ENCODE measurements at places on chromosomes 3 and 15.
A peak's percentile ranks its signal among the peaks of the same experiment; 100 is the strongest.

- no peak for DNase-seq
Observed at GRCh38 chr3:52854013-52854412, 19.2 kb upstream of the MUSTN1 start.

DNA sequence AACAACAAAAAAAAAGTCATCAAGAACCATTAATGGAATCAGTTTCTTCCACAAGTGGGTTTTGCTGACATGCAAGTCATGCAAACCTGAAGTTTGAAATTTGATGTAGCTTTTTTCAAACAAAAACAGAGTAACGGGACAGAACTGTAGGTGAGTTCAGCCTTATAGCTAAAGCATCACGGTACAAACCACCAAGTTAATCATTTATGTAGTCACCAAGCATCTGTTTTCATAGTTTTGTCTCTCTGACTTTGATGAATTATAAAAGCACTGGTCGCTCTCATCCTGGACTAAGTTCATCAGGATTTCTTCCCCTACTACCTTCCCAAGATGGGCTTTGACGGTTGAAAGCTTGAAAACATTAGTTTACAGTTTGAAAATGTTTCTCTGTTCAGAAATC lies 117.0 kb upstream of the SAMMSON start:
- no peak for DNase-seq

GRCh38 chr3:18843188-18843587 lies 305.1 kb upstream of the KCNH8 start:
- no peak for DNase-seq

DNA sequence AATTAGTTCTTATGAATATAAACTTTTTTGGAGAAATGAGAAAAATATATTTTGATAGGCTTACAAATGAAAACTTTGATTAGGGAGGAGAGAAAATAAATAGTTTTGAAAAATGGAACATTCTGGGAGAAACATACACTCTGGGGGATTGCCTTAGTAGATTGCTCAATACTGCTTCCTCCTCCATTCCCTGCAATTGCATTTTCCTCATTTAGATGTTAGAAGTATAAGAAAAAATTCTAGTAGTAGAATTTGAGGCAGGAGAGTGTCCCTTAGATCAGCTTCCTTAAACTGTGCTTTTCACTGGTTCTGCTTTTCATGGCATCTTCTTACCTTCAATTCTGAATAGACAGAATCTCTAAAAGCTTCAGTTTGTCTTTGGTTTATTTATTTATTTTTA lies 46.2 kb upstream of the CTDSPL2 start:
- no peak for DNase-seq

DNA sequence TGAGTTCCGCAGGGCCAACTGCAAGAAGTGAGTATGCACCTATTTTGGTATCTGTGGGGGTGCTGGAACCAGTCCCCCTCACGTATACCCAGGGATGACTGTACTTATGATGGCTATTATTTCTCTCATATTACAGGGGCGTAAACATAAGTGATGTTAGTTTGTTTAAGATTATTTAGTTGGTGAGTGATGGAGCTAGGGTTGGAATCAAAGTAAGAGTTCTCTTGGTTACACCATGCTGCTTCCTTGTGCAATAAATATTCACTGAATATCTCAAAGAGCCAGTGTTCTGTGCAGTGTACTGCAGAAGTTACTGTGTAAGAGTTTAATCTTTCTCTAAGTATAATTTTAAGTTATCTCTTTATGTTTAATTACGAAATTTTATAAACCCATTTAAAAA lies 12.8 kb upstream of the UTS2B start:
- no peak for DNase-seq

GRCh38 chr15:77009646-77010311 lies 14.9 kb downstream of the PSTPIP1 start:
- DNase-seq: no peak

DNA sequence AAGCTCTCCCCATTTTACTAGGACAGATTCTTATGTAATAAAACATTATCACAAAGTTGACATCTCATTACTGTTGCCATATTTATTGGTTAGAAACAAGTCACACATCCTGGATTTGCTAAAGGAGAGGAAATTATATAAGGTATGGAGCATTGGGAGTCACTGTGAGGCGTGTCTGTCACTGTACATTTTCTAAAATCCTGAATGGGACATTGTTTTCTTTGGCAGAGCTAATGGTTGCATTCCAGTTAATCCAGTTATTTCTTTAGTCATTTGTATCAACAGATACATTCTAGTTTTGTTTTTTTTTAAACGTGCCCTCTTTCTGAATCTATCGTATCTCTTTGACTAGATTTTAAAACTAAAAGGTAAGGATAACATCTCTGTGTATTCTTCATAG lies 70.2 kb upstream of the MITF start:
- no peak for DNase-seq

- peak; percentile 31 for DNase-seq
Observed at GRCh38 chr15:38354315-38354929, 99.5 kb upstream of the FAM98B start.

DNA sequence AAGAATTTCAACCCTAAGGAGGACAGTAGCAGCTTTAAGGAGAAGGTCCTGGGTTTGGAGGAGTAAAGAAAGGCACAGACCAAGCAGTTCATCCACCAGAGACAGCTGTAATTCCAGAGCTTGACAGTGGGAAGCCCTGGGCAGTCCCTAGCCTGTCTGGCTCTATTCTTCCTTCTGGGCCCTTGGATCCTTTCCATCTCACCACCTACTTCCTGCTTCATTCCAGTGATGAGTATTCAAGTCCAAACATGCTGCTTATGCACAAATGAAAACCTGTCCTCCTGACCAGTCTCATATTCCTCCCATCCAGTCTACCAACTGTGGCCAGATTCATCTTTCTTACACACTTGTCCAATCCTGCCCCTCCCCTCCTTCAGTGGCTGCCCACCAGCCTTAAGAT lies 171.4 kb downstream of the CNTN3 start:
- DNase-seq: no peak

GRCh38 chr15:22226034-22226790 lies 145.9 kb downstream of the OR4M2 start:
- DNase-seq: no peak

DNA sequence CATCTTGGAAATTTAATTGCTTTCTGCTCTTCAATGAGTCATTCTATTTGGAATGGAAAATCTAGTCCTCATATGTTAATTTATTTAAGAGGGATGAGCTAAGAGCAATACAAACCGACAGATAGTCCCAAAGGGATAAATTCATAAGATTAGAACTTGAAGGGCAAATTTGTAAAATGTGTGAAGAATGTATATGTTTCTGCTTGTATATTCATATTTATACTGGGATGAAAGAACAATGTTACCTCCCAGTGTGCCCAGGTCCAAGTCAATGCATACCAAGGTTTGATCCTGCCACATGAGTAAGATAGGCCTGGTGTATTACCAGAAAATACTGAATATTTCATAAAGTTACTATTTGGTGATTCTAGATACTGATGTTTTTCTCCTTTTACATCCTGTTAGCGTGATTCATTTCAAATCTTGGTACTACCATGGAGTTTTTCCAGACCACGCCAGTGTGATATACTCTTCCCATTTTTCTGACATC lies 255.6 kb upstream of the SEMA6D start:
- DNase-seq: no peak

GRCh38 chr15:44729408-44730127 lies 6.8 kb upstream of the TRIM69 start:
- DNase-seq: no peak

- no peak for DNase-seq
Observed at GRCh38 chr3:17802950-17803349, 60.5 kb upstream of the TBC1D5 start.

GRCh38 chr3:8210882-8211341 lies 290.7 kb upstream of the LMCD1 start:
- DNase-seq: no peak

- no peak for DNase-seq
Observed at GRCh38 chr3:79125313-79125984, 642.3 kb downstream of the ROBO1 start.

GRCh38 chr3:169542331-169542751 lies 121.2 kb downstream of the MECOM start:
- DNase-seq: no peak

DNA sequence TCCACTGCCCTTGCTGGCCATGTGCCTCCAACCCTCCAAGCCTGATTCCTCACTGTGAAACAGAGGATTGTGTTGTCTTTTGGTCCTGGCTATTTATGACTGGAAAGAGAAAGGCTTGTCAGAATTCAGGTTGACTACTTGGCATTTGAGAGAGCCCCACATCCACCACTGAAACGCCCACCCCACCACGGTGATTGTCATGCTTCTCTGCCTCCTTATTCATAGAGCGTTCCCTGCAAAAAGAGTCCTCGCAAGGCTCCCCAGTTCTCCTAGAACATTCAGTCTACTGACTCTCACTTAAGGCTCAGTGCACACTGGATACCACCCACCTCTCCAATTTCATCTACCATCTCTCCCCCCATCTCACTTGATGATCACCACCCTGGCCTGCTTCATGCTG lies 162.9 kb upstream of the WNT5A start:
- no peak for DNase-seq

DNA sequence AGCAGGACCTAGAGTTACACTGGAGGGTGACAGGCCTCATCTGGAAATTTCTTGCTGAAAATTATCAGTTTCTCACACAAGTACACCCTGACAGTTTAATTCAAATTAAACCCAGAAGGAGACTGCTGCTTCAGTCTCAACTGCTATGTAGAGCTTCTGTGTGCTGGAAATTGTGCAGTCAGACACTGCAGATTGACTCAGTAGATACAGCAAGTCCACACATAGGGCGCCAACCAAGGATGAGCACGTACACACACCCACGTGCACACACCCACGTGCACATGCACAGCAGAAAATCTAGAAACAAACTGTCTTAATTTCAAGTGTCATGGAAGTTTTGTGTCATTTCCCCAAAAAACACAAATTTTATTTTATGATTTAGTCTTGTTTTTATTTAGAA lies 192.9 kb downstream of the PDE8A start:
- no peak for DNase-seq

DNA sequence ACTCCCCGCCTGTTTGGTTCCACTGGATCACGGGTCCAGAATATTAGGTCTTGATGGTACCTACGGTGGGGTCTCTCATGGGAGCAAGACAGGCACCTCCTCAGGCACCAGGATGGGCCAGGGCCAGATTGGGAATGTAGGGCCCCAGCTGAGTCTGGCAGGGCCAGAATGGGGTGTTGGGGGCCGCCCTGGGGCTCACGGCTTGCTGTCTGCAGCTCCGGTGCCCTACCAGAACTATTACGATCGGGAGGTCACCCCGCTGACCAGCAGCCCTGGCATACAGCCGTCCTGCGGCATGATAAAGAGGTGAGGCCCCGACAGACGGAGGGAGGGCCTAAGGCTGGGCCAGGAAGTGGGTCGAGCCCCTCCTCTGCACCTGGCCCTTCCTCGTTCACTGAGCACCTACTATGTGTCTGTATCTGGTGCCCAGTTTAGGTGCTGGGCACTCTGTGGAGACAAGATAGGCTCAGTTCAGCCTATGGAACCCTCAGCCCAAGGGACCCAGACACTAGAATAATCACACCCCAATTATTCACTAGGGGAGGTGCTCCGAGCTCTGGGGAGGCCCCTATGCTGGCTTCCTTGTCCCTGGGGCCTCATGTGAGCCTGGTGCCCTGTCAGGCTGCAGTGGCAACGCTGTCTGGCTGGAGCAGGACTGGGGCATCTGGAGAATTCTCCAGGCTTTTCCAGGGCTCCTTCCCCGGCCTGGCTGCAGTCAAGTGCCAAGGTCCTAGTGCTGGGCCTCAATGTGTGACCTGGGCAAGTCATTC lies 37.9 kb downstream of the PSTPIP1 start:
- DNase-seq: no peak

- no peak for DNase-seq
Observed at GRCh38 chr3:47601281-47601680, 22.6 kb upstream of the CSPG5 start.

DNA sequence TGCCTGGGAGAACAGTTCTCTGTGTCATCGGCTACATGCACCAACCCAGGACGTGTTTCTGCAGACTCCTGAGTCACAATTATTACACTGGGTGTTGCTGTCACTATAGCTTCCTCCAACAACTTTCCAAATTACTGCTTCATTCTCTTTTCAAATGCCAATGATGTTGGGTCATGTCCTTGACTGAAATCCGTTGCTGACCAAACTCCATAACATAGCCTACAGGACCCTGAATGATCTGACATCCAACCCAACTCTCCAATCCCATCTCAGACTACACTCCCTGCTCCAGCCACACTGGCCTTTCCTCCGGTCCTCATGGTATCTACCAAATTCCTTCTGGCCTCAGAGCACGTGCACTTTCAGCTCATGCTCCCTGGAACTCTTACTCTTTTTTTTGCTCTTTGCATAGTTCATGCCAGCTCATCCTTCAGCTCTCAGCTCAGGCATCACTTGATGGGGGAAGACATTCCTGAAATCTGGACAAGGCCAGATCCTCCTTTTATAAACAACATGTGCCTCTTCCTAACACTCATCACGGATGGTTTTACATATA lies 108.8 kb upstream of the PTPRG start:
- DNase-seq: no peak

DNA sequence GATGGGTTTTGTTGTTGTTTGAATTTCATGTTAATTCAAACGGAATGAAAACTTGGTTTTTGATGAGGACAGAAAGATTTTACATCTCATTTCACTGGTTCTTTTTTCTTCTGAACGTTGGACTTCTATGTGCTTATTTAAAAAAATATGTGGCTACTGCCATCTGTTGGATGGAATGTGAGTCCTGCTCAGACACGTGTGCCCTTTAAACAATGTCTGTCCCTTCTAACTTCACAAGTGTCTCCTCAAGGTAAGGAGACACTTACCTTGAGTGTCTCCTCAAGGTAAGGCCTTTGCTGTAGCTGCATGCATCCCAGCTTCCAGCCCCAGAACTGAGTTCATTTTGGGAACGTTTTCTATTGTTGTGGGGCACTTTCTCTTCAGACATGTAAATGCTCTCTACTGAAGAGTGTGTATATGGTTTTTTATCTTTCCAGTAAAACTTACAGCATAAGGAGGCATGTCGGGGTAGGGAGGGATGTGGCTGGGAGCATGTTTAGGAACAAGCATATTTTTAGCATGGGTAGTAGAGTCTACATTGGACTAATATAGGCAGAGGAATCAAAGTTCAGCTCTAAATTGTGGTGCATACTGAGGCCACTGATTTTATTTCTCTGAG lies 63.1 kb upstream of the UBE3A start:
- no peak for DNase-seq

GRCh38 chr3:114829783-114830182 lies 317.3 kb downstream of the ZBTB20 start:
- DNase-seq: no peak

- DNase-seq: no peak
Observed at GRCh38 chr3:24854748-24855147, 360.1 kb upstream of the THRB start.

GRCh38 chr3:129005526-129006303 lies 4.6 kb downstream of the EFCC1 start:
- no peak for DNase-seq

GRCh38 chr3:171327441-171328174 lies 132.6 kb downstream of the TNIK start:
- DNase-seq: no peak

GRCh38 chr15:31405200-31405920 lies 78.7 kb downstream of the KLF13 start:
- no peak for DNase-seq

GRCh38 chr3:184325269-184325668 lies 10.9 kb downstream of the EIF4G1 start:
- no peak for DNase-seq

GRCh38 chr3:106333911-106334618 lies 465.3 kb upstream of the CBLB start:
- DNase-seq: peak; percentile 57

GRCh38 chr3:122468896-122469533 lies 45.7 kb downstream of the KPNA1 start:
- DNase-seq: no peak

- DNase-seq: peak; percentile 10
Observed at GRCh38 chr3:149247929-149248691, 26.5 kb upstream of the CP start.
